Mucosa of gallbladder (tissue), 1 donor: ENCODE measurements at places on chromosomes 4 and X.

GRCh38 chrX:24515447-24515846, 50.4 kb downstream of the PDK3 start:
- DNase-seq: no peak

- no peak for DNase-seq
Observed at GRCh38 chrX:103626855-103627254, 1.9 kb upstream of the TCEAL1 start.

DNA sequence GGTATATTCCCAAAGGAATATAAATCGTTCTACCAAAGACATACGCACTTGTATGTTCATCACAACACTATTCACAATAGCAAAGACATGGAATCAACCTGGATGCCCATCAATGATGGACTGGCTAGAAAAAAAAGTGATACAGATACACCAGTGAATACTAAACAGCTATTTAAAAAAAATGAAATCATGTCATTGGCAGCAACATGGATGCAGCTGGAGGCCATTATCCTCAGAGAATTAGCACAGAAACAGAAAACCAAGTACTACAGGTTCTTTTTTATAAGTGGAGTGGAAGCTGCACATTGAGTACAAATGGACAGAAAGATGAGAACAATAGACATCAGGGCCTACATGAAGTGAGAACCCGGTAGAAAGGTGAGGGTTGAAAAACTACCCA, 81.4 kb downstream of the ANTXR2 start:
- DNase-seq: no peak

- DNase-seq: no peak
Observed at GRCh38 chrX:108199691-108200090, 108.1 kb downstream of the ATG4A start.

DNA sequence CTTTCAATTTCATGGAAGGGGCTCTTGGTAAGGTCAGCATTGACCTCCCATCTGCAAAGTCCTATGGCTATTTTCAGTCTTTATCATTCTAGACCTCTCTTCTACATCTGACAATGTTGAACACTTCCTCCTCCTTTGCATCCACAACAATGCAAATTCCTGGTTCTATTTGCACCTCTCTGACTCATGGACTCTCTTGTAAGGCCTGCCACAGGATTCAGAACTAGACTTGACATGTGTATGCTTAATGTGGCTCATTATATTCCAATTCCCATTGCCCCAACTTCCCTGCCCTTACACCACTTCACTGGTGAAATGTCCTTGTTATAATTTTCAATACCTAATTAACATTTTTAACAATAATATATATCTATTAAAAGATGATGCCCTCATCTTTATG, 314.3 kb upstream of the FGF13 start:
- DNase-seq: no peak

GRCh38 chrX:150164971-150165600, 198.0 kb upstream of the MAMLD1 start:
- DNase-seq: no peak

DNA sequence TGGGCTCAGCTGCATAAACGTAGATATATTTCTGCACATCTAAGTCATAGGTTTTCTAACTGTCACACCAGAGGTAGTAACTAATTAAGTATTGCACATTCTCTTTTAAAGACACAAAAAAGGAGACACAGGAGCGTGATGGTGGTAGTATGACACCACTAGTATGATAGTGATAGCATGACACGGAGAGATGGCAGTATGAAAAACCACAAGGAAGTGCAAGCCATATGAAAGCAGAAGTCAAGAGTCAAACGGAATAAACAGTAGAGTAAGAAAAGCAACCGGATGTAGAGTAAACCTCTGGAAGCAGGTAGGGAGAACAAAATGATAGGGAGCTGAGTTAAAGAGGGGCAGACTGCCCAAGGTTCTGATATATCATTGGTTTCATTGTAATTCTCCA, 382.2 kb upstream of the INTU start:
- DNase-seq: no peak

DNA sequence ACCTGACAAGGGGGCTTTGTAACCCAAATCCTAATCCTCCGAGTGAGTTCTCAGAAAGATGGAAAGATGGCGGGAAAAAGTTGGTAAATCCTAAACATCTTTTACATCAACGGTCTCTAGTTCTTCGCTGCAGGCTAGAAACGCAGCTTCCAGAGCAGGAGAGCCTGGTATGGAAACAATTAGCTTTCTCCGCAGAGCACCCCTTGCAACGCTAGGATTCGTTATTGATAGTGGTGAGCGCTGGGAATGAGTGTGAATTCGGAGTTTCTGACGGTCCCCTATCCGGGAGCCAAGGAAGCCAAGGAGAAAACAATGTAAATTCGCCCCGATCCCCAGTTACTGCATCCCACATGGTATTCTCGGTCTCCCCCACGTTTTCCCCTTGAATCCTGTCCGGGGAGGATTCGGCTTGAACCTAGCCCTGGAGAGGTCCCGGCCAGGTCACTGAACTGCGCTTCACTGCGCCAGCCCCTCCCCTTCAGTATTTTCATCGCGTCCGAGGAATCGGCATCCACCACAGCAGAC, 4.7 kb upstream of the NEUROG2 start:
- no peak for DNase-seq

DNA sequence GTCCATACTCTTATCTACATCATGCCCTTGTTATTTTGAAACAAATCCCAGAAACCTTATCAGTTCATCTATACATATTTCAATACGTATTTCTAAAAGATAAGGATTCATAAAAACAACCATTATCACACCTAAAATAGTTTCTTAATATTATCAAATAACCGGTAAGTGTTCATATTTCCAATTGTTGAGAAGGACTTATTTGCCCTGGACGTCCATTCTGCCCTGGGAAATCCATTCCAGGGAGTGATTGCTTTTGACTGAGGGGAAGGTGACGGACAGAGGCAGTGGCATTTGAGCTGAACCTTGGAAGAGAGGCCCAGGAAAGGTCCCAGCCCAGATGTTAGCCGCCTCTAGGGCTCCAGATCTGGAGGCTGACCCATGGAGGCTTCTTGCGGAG, 49.6 kb downstream of the STARD8 start:
- no peak for DNase-seq

- DNase-seq: no peak
Observed at GRCh38 chr4:12576409-12576808, 907.7 kb downstream of the RAB28 start.

DNA sequence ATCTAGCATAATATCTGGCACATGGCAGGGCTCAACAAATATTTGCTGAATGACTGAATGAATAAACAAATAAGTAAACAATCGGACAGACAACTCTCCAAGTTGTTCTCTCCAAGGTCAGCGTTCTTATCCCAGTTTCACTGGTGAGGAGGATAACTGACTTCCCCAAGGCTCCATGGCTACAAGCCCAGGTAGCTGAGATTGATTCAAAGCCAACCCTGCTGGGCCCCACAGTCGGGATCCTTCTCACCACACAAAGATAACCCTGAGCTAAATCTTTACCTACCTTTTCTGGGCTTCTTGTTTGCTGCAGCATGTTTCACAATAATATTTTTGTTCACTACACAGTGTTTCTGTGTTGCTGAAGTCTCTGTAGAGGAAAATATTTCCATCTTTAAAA, 54.9 kb downstream of the USP46 start:
- DNase-seq: no peak

- DNase-seq: peak; percentile 38
Observed at GRCh38 chrX:104565791-104566680, at the start of gene IL1RAPL2. TSS of gene IL1RAPL2 (plus strand) at chrX:104566199.

DNA sequence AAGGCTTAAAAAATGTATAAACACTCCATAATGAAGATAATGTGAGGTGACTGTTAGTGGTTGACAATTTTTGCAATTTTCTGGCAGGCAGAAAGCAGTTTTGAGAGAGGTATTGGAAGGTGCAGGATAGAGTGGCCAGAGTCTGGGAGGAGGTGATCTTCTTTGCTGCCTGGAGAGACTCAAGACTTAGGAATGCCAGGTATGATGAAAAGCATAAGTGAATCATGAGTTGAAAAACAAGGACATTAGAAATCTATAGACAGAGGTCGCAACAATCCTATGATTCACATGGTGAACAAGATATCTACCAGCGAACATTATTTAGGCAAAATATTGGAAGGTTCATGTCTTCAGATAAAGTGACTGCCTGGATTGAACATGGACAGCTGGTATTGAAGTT, 118.5 kb downstream of the CFAP299 start:
- no peak for DNase-seq

DNA sequence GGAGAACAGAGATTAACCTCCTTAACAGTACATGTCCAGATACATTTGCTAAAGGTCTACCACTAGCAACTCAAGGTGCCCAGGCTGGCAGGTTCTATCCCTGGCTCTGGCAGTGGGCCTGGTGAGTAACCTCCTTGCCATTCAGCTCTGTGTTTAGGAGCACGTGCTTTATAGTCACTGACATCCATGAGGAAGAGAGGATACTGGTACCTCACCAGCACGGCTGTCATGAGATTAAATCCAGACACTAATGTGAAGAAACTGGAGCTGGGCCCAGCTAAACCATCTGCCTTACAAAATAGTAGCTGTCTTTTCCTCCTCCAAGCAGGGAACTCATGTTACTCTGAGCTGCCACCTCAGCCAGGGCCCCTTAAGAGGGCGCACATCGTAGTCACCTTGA, 45.3 kb downstream of the GPRASP3 start:
- DNase-seq: no peak

DNA sequence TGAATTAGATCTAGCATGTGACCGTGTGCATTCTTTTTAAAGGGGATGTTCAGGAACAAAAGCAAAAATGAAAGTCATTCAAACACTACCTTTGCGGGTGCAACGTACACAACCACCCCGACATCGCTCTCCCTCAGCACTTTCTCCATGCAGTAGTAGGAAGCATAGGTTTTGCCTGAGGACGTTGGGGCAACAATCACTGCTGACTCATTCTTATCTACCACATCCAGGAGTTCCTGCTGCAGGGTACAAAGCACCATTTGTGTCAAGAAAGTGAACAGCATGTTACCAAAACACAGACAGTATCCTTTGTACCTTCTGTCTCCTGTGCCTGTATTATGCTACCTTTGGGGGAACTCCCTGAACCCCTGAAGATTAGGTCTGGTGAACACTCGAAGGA, 58.6 kb downstream of the DDX60L start:
- peak; percentile 29 for DNase-seq

- DNase-seq: no peak
Observed at GRCh38 chr4:25532591-25532990, 123.1 kb upstream of the SLC34A2 start.

GRCh38 chr4:10612476-10612875, 72.1 kb downstream of the CLNK start:
- DNase-seq: no peak

GRCh38 chr4:88765729-88766128, 68.1 kb upstream of the NAP1L5 start:
- peak; percentile 25 for DNase-seq

DNA sequence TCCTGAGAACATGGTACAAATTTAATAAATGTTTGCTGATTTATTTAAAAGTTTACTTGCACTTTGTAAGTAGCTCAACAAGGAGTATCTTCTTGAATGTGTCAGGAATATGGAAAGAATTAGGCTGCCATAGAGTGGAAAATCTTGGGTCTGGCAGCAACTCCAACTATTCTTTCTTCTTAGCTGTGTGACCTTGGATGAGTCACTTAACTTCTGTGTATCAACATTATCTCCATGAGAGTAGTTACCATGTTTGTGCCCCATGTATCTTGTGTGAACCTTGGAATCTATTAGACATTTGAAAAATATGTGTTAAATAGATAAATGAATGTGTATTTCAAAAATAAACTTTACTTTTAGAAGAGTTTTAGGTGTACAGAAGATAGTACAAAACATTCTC, 348.8 kb downstream of the GBA3 start:
- DNase-seq: no peak

GRCh38 chr4:7145291-7145934, 46.9 kb upstream of the SORCS2 start:
- no peak for DNase-seq

DNA sequence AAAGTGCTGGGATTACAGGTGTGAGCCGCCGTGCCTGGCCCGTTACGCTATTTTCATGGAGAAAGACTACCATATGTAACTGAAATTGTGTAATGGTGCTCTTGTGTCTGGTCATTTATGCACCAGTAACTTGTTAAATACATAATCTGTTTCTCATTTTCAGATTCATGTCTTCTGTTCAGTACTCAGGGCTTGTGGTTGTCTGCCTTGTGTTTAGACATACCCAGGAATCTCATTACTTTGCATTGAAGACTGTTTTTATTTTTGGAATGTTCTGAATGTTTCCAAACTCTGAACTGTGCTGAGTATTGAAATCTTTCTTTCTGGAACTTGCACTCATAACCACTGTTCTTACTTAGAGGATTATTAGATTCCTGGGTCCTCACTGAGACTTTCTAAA, 52.8 kb downstream of the PDLIM5 start:
- no peak for DNase-seq

- DNase-seq: no peak
Observed at GRCh38 chr4:78437608-78438088, 113.9 kb upstream of the ANXA3 start.
